Left forelimb (tissue), 1 donor: ENCODE measurements at places on chromosomes 3 and 15.

GRCh38 chr3:45642731-45643152 is 46.5 kb upstream of the SACM1L start:
- no peak for DNase-seq

DNA sequence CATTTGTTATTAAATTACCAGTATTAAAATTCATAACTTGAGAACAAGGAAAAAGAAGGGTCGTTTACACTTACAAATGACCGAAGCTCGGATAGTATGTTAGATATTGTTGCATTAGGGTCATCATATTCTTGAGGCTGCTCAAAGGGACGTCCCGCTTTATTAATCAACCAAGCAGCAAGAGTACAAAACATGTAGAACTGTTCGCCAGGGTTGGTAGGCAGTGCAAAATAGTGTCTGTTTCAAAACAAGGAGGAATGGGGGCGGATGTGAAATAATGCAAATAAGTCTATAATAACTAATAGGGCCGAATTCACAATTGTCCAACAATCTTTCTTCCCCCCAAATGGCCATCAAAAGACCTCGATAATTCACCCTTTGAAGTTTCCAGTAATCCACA is 2.9 kb downstream of the IFT57 start:
- no peak for DNase-seq

GRCh38 chr3:156037356-156037755 is 83.0 kb upstream of the KCNAB1 start:
- no peak for DNase-seq

DNA sequence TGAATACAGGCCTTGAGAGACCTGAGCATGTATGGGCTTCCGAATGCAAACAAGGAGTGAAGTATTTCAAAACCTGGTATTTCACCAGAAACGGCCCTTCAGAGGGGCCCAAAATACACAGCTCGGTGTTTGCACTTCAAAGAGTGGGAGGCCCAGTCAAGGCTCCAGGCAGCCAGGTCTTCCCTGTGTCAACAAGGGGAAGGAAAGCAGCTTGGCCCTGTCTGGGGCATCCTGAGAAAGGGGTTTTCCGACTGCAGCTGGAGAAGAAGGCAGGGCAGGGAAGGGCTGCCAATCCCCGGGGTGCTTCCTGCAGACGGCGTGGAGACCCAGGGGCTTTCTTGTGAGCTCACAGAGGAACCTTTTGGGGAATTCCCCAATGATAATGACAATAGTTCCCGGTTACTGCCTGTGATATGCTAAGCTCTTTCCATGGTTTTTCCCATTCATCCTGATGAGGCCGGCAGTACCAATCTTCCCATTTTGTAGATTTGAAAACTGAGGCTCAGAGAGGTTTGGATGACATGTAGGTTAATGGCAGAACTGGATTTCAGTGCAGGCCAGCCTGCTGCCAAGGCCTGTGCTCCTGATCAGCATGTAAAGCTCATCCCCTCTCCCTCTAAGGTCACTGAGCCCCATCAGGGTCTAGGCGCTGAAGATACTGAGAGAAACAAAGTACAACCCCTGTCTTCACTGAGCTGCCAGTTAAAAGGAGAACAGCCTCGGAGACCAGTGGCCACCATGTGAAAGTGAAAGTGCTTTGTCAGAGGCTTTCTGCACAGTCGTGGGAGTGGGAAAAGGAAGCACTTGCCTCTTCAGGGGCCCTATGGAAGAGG is 43.0 kb upstream of the TLE3 start:
- DNase-seq, result no peak
